ENCODE measurements at places on chromosomes 3 and 15.

DNA sequence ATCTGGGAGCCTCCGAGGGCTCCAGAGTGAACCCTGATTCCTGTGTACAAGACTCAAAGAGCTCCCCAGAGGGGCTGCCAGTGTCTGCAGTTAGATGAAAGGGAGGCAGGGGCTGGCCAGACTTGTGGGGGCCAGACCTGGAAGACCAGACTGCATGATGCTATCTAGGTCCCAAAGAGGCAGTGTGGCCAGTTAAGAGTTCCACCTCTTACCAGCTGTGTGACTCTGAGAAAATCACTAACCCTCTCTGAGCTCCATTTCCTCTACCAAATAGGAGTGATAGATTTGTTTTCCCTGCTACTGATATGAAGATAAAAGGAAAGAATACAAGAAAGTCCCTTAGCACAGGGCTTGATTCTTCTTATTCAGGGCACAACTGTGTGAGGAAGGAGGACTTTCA, 29.0 kb downstream of the ACSBG1 start:
- no peak for DNase-seq

GRCh38 chr15:75675579-75676404, 28.1 kb downstream of the SNX33 start:
- DNase-seq: no peak

DNA sequence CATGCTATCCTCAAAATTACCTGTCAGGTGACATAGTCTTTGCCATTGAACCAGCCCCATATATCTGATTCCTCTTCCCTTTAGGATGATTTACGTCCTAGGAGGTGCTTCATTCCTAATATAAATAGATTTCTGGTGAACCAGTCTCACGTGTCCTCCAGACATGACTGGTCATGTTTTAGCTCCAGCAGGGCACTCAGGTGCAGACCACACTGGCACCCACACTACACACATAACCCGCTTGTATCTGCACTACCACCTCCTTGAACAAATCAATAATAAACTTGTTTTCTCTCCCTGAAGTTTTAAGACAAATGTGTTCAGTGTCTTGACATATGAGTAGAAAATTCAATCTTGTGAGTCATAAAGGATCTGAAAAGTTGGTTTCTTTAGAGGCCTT, 155.5 kb downstream of the GOLIM4 start:
- no peak for DNase-seq

- DNase-seq: no peak
Measured at GRCh38 chr3:181722156-181722555, 10.4 kb downstream of the SOX2 start.

- no peak for DNase-seq
Measured at GRCh38 chr3:62169906-62170660, 203.3 kb downstream of the FEZF2 start.

DNA sequence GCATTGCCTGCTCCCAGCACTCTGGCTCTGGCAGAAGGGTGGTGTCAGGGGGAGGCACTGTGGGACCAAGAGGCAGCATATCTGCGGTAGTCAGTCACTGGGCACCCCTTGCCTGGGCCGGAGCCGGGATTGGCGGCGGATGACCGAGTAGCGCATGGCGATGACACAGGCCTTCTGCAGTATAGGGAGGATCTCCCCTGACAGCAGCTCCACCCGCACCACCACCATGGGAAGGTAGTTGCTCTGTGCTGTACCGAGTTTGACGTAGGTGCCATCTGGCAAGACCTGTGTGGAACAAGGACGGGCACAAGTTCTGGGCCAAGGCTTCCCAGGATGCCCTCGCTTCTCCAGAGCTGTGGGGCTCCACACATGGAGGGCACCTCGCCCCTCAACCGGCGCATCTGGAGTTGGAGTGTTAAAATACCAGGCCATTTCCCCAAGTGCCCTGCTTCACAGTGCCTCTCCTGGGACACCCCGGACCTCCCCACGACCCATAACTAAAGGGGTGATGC, 6.6 kb downstream of the ACOX2 start:
- no peak for DNase-seq

DNA sequence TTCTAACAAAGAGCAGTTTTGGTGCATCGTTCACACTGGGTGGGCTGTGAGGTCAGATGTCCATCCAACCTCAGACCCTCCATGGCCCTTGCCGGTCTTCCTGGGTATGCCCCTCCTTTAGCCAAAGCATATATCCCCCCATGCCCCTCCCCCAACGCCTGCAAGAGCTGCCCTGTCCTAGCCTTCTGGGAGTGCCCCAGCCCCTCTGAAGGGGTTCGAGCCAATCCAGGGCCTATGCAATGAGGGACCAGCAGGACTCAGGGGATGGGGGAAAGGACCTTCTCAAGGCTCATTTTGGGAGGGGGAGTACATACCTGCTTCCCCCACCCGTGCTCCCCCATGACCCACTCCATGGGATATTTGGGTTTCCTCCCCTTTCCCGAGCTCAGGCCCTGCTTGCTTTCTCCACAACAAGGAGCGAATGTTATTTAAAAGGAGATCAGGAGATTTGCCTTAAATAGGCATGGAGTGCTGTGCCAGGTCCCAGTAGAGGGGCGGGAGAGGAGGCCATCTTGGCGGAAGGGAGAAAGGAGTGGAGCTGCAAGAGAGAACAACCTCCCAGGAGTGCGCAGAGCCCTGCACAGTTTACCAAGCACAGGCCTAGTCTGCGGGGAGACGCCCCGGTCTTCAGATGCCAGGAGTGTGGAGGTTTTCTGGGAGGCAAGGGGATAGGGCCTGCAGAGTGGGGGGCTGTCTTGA, 18.2 kb downstream of the PIF1 start:
- no peak for DNase-seq

- no peak for DNase-seq
Measured at GRCh38 chr3:83048556-83048955, 1287.1 kb upstream of the GBE1 start.

GRCh38 chr15:38038659-38039442, 104.4 kb downstream of the TMCO5A start:
- no peak for DNase-seq

GRCh38 chr3:150331978-150332568, 76.0 kb upstream of the TSC22D2 start:
- DNase-seq: no peak

DNA sequence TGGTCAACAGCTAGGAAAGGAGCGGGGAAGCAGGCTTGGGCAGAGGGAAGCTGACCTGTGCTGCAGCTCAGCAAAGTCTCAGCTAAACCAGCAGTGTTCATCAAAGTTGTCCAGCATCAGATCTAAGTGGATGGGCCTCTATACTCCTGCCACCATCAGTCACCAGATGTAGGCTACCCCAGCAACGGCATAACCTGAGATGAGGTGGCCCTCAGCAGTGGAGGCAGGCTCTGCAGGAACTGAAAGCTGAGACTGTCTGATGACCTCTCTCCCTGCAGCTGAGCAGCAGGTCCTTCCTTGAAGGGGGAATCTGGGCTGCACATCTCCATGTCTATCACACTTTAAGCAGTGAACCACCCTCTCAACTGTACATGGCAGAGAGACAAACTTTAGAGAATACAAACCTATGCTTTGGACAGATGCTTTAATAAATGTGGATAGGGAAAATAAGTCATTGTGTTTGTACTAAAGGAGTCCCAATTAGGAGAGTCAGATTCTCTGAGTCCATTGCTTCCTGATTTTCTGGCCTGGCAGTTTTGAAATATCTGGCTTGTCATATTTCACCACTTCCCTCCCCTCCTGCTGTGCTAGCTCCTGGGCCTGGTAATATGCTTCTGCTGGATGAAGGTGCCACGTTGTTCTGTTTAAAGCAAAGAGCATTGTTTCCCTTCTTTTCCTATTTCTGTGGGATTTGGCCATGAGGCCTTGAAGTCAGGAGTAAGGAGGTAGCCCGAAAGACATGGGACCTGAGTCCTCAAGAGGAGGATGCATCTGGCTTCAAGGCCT, 11.1 kb upstream of the PSTPIP1 start:
- no peak for DNase-seq

DNA sequence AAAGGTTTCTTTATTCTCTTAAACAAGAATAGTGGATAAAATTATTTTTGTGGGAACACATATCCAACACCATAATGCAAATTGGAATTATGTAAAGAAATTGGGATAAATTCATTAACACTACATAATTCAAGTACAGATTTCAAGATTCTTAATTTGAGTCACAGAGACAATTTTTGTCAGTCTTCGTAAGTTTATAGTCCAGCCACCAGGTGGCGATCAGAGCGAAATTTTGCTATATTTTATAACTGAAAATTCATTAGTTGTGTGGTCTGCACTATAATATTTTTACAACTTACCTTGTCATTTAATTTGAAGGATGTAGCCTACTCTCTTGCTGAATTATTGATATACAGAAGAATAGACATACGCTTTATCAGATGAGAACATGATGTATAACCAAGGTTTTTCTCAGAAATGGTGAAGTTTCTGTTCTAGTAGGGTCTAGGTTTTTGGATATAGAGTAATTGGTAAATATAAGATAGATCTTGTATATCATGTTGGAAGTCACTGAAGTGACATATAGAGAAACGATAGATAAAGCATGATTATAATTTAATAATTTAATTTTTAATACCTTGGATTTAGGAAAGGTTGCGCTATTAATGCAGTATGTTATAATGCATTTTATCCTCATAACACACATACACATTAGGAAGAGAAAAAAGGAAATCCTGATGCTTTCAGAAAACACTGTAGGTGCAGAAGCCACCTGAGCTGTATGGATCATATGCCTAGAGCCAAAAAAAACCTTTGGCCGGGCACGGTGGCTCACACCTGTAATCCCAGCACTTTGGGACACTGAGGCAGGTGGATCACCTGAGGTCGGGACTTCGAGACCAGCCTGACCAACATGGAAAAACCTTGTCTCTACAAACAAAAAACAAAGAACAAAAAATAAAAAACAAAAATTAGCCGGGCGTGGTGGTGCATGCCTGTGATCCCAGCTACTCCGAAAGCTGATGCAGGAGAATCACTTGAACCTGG, 31.7 kb downstream of the PLSCR4 start:
- no peak for DNase-seq

DNA sequence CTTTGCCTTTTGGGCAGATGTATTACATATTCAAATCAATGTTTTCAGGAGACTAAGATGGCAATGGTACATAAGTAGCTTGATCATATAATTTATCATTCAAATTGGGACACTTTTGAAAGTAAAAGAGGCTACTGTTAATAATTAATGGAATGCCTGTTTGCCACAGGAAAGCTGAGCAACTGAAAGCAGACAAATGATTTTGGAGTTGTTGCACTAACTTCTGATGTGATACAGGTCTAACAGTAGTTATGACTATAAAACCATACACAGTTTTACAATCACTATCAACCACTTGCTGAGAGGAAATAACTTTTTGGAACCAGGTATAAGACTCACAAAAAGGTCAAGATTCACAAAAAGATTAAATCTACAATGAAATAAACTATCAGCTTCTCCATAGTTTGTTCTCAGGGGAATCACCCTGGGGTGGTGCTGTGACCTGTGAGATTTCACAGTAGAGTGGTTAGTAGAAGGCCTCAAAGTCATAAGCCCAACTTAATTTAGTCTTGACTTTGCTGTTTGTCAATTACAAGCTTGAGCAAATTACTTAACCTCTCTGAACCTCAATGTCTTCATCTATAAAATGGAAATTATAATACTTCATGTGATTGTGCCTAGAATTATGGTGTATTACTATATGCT, 42.7 kb downstream of the HHLA2 start:
- DNase-seq: no peak

DNA sequence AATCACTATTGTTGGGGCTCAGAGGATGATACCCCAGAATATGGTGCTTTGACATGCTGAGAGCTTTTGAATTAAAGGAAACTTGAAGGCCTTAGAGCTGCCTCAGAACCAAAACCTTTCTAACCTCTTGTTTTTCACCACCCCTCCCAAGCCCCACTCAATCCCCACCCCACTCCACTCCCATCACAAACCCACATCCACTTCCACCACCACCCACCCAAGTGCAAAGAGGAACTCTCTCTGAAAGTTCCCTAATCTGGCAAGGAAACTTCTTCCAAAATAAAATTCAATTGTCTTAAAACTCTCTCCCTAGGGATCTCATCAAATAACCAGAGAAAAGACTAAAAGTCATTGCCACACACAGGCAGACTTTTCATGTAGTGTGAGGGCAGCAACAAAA, 301.2 kb upstream of the ARHGEF26 start:
- DNase-seq: no peak

GRCh38 chr15:68594533-68595259, 15.9 kb downstream of the CORO2B start:
- DNase-seq: peak; percentile 29

DNA sequence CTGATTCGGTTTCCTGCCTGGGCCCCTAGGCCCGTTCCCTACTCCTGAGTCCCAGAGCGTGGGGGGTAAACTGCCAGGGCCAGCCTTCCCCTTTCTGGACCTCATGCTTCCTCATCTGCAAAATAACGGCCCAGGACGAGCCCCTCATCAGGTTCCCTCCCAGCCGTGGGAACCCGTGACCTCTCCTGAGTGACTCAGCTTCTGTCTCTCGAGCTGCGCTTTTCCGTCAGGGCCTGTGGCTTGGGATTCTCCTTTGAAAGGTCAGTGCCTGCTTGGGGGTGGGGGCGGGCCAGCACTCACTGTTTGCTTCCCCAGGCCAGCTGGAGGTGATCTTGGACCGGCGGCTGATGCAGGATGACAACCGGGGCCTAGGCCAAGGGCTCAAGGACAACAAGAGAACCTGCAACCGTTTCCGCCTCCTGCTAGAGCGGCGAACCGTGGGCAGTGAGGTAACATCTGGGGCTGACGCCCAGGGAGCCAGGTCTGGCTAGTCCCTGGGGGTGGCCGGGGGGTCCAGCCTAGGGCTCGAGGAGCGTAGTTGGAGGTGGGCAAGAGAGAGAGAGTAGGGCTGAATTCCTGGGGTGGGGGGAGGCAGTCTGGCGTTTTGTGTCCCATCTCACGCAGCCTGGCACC, 12.8 kb downstream of the MAN2A2 start:
- peak; percentile 91 for DNase-seq

GRCh38 chr15:41501191-41501917, 7.7 kb downstream of the ITPKA start:
- no peak for DNase-seq

GRCh38 chr3:43783987-43784639, 93.4 kb downstream of the ABHD5 start:
- DNase-seq: no peak

- peak; percentile 87 for DNase-seq
Measured at GRCh38 chr3:9036404-9037131, 73.3 kb upstream of the RAD18 start.

DNA sequence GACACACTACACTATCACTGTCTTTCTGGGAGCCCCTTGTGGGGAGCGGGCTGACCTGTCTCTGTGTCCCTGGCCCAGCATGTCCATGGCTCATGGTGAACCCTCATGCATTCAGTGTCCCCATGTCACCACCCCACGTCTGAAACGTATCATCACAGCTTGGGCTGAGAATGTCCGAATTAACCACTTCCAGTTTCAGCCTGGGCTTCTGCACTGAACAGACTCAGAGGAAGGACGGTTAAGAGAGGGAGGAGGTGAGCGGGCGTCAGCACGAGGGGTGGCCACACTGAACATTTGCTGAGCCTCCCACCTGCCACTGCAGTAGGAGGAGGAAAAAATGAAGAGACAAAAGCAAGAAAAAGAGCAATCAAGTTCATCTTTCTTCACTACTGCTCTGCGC, 30.5 kb downstream of the ATP2B2 start:
- no peak for DNase-seq

Data from posterior vena cava (tissue), 2 donors.